ENCODE measurements at places on chromosomes 1 and 21.

DNA sequence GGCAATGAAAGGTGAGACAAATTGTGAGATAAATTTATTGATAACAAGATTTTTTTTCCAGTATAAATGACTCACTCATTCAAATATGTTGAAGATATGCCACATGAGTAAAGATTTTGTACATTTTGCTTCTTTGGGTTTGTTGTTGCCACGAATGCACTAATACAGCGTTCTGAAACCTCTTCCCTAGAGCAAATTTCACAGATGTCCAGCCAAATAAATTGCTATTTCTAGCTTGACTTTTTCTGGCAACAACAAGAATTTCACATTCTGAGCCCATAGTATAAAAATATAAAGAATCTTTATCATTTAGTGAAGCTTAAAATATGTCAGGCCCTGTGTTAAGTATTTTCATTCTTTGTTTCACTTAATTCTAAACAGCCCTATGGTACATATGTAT is 114.5 kb upstream of the COL24A1 start:
- no peak for DNase-seq

GRCh38 chr1:87392248-87393192 is 63.8 kb downstream of the LMO4 start:
- DNase-seq = no peak

DNA sequence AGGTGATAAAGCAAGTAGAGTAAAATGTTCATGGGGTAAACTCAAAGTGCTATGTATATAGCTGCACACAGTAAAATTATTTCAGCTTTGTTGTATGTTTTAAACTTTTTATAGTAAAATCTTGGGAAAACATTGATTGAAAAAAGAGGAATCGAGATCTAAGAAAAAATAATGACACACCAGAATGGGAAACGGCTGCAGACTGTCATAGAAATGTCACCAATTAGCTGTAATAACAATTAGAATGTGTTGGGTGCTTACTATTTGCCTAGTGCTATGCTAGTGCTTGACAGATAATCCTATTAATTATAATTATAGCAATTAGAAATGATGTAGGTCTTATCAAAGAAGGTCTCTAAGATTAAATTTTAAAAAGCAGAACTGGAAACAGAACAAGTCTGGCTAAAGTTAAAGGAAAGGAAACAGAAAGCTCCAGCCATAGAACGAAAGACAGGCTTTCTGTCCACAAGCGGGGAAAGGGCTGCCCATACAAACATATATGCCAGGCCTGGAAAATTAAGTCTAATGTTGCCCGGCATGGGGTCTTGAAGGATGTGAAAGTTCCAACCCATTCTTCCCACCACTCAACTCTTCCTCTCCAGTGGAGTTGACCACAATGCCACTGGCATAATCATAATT is 5.0 kb downstream of the PCNX2 start:
- DNase-seq = no peak

DNA sequence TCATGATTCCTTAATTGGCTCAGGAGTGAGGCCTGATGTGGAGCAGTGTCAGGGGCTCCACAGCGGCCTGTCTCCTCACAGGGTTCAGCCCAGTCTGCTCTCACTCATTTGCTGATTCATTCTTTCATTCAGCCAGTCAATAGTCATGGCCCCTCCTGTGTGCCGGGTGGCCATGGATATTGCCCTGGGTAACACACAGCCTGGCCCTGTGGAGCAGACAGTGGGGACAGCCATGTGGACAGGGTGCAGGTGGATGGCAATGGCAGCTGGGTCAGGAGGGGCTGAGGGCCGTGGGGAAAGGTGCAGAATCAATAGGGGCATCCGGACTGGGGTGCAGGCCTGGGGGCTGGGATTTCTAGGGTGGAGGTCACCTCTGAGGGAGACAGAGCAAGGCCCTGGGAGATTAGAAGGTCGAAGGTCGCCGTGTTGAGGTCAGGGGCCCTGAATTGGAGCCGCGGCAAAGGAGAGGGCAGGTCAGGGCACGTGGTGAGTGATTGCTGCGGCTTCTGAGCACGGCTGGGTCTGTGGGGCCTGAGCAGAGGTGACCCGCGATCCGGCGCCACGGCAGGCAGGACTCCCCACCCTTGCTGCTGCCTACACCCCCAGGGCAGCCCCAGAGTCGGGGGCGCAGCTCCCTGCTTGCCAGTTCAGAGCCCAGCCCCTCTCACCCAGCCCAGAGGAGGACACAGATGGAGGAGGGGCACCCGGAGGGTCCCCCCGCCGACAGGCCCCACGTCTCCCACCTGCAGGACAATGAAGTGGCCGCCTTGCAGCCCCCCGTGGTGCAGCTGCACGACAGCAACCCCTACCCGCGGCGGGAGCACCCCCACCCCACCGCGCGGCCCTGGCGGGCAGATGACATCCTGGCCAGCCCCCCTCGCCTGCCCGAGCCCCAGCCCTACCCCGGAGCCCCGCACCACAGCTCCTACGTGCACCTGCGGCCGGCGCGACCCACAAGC is 33.4 kb downstream of the SLC19A1 start:
- no peak for DNase-seq

- DNase-seq = no peak
Observed at GRCh38 chr1:41900603-41901444, 17.9 kb downstream of the HIVEP3 start.
